Activated naive CD4-positive, alpha-beta T cell treated with anti-CD3 and anti-CD28 coated beads, Interleukin-2, amount 10 ng/mL, durations not matched to agents 7 days and 5 days (primary cell): ENCODE measurements at places on chromosomes 3 and 15.

GRCh38 chr3:48930590-48930989 lies 11.9 kb downstream of the ARIH2 start:
- H3K27ac ChIP-seq, result no peak overlapping the region
- no peaks in the 10 kb centered on the region for H3K27me3 ChIP-seq
- H3K36me3 ChIP-seq, result peaks cover 66% of the 10 kb centered on the region
- DNase-seq, result no peak

DNA sequence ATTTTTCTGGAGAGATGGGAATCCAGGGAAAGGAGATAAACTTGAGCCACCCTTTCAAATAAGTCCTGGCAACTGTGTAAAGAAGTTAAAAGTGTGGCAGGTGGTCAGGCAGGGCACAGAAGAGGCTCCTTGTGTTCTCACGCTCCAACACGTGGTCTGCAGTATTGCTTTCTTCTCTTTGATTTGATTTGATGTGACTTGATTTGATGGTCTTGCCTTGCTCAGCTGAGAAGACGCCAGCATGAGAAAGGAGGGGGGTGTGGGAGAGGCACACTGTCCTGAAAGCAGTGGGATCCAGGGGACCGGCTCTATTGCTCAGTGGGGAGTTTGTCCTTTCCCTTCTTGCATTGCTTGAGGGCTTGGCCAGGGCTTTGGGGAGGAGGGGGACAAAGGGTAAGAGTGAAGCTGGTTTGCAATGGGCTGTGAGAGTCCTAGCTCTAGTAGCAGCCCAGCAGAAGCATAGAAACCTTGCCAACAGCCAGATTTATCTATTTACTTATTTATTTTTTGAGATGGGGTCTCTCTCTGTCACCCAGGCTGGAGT lies 25.7 kb upstream of the NEO1 start:
- no peak for DNase-seq
- H3K4me1 ChIP-seq, result no peaks in the 10 kb centered on the region
- H3K4me3 ChIP-seq, result no peak overlapping the region
- H3K27ac ChIP-seq, result no peak overlapping the region

- H3K4me1 ChIP-seq, result no peaks in the 10 kb centered on the region
- no peaks in the 10 kb centered on the region for H3K36me3 ChIP-seq
- H3K27ac ChIP-seq, result no peak overlapping the region
- DNase-seq, result no peak
- peaks cover 16% of the 10 kb centered on the region for H3K27me3 ChIP-seq
These were observed 105.0 kb downstream of the LRRK1 start for GRCh38 chr15:101024073-101024695.

GRCh38 chr15:43440721-43441281 lies 52.2 kb downstream of the TP53BP1 start:
- no peaks in the 10 kb centered on the region for H3K27me3 ChIP-seq
- peaks cover 14% of the 10 kb centered on the region for H3K36me3 ChIP-seq
- H3K4me1 ChIP-seq, result peaks cover 7% of the 10 kb centered on the region
- H3K27ac ChIP-seq, result peak overlapping the region; percentile 78

DNA sequence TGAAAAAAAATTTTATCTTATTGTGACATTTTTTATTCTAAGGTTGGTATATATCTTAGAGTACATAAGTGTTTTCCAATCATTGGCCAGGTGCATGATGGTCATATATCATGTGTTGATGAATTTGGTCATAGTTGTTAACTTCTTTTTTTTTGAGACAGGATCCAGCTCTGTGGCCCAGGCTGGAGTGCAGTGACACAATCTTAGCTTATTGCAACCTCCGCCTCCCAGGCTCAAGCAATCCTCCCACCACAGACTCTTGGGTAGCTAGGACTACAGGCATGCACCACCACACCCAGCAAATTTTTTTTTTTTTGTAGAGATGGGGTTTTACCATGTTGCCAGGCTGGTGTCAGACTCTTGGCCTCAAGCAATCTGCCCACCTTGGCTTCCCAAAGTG lies 44.0 kb downstream of the PCCB start:
- no peak overlapping the region for H3K4me3 ChIP-seq
- no peak overlapping the region for H3K27ac ChIP-seq
- peaks cover 16% of the 10 kb centered on the region for H3K36me3 ChIP-seq
- H3K27me3 ChIP-seq, result no peaks in the 10 kb centered on the region
- H3K4me1 ChIP-seq, result no peaks in the 10 kb centered on the region

- H3K36me3 ChIP-seq, result no peaks in the 10 kb centered on the region
- H3K27ac ChIP-seq, result no peak overlapping the region
- no peak overlapping the region for H3K4me3 ChIP-seq
- DNase-seq, result no peak
- H3K4me1 ChIP-seq, result no peaks in the 10 kb centered on the region
- no peaks in the 10 kb centered on the region for H3K27me3 ChIP-seq
These were observed 200.7 kb downstream of the KCNH8 start for GRCh38 chr3:19348941-19349564.

DNA sequence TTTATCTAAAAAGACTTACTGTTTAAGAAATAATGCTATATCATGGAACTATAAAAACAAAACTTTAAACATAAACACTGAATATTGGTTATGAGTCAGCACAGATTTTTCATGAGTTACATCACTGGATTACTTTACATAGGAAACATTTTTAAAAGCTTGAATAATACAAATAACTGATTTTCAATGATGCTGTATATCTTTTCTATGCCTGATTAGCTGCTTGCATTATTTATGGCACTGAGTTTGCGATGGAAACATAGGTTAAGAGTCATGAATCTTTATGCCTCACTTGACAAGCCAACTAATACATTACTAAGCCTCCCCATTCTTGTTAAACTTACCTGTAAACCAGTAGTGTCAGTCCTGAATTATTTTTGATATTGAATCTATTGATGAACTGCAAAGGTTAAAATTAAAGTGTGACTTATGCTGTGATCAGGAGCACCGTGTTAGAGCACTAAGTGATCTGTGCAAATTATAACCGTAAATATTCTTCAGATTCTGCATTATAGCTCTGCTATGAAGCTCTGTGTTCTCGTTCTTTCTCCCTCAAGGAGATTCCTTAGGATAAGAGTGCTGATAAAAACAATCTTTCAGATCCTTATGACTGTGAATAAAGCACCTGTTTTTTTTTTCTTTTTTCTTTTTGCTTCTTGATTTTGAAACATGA lies 437.3 kb upstream of the BCHE start:
- no peak for DNase-seq
- no peaks in the 10 kb centered on the region for H3K27me3 ChIP-seq
- H3K4me1 ChIP-seq, result no peaks in the 10 kb centered on the region
- no peak overlapping the region for H3K27ac ChIP-seq
- no peak overlapping the region for H3K4me3 ChIP-seq
- no peaks in the 10 kb centered on the region for H3K36me3 ChIP-seq

DNA sequence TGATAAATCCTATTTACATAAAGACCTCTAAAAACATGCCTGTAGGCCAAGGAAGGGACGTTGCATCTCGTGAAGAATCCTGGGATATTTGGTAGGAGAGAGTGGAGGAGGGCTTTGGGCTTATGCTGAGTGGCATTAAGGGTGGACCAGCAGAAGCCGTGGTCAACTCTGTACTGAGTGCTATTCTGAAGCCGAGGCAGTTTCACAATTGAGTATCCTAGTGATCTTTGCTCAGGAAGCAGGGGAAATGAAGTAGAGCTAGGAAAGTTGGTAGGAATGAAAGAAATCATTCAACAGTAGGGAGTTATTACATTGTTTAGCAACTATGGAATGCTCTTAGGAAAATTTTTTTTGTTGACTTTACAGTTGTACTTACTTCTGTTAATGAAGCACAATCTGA lies 24.2 kb downstream of the MCTP2 start:
- H3K4me1 ChIP-seq, result peaks cover 20% of the 10 kb centered on the region
- H3K4me3 ChIP-seq, result no peak overlapping the region
- no peaks in the 10 kb centered on the region for H3K27me3 ChIP-seq
- peaks cover 4% of the 10 kb centered on the region for H3K36me3 ChIP-seq

DNA sequence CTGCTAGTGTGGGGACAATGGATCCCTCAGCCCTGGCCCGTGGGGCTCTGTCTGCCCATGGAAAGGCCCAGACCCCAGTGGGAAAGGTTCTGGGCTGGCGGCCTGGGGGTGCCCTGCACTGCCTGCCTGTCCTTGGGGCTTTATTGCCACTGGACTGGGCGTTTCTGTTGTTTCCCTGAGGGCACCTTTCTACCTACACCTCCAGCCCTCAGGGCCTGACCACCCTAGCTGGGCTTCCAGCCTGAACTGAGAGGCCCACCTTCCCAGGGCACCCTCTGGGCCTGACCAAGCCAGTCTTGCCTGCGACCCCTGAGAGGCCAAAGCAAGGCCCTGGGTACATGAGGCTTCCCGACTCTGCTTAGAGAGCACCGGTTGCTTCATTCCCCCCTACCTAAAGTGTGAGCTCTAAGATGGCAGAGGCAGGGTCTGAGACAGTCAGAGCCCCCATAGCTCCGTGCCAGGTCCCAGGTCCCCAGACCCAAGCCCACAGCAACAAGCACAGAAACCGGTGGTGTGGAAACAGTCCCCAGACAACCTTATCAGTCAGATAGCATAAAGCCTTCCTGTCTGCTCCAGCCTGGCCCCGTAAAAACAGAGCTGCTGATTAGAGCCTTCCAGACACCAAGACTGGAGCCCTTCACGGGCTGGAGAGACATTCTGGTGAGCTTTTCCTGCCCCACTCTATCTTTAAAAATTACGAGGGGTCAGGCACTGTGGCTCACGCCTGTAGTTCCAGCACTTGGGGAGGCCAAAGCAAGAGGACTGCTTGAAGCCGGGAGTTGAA lies 102.8 kb downstream of the CHSY1 start:
- H3K27me3 ChIP-seq, result peaks cover 28% of the 10 kb centered on the region
- no peak overlapping the region for H3K27ac ChIP-seq
- peaks cover 29% of the 10 kb centered on the region for H3K4me1 ChIP-seq
- no peak for DNase-seq
- H3K36me3 ChIP-seq, result no peaks in the 10 kb centered on the region

GRCh38 chr3:196625331-196625730 lies 14.2 kb upstream of the NRROS start:
- H3K36me3 ChIP-seq, result peaks cover 11% of the 10 kb centered on the region
- H3K4me1 ChIP-seq, result peaks cover 51% of the 10 kb centered on the region
- no peak overlapping the region for H3K4me3 ChIP-seq
- H3K27me3 ChIP-seq, result no peaks in the 10 kb centered on the region
- DNase-seq, result no peak
- H3K27ac ChIP-seq, result no peak overlapping the region
